ENCODE measurements at places on chromosomes 6 and 20.

DNA sequence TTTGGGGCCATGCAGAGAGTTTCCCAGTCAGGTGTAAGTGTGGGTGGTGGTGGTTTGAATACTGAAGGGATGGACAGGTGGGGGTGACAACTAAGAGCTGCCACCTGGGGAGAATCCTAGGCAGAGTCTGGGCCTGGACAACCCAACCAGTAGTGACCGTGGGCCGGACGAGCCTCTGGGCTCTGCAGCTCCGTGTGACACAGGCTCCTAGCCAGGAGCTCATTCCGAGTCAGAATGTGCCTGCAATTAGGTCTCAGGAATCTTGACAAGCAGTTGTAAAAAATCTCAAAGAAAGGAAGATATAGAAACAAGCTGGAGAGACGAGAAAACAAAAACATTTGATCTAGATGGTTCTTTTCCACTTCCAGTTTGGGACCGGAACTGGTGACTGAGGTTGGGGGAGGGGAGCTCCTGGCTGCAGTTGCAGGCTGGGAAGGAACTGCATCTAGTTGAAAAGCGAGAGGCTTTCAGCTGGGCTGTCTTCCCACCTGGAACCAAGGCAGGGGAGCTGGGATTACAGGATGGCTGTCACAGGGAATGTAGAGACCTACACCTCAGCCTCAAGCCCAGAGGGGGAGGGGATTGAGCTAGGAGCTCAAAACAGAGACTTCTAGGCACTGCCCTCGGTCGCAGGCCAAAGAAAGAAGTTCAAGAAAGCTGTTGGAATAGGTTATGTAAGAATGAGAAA, 156.9 kb downstream of the PAX1 start:
- DNase-seq: no peak

- DNase-seq: no peak
These were observed 17.1 kb downstream of the RPRD1B start for GRCh38 chr20:38050686-38051085.

DNA sequence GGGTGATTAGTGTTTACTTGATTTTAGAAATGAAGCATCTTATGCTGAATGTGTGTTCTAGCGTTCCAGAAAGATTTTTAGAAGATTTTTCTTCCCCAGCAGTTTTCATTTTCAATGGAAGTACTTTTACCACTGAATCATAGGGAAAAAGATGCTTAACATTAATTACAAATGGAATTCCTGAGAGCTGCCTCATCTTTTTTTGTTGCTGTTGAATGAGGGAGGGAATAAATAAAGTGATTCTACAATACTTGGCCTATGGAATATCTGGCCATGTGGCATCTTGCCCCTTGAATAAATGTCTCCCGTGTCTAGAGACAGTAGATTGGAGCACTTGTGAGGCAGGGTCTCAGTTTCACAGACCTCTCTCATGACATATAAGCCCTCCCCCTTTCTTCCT, 44.1 kb upstream of the SLC22A1 start:
- no peak for DNase-seq

DNA sequence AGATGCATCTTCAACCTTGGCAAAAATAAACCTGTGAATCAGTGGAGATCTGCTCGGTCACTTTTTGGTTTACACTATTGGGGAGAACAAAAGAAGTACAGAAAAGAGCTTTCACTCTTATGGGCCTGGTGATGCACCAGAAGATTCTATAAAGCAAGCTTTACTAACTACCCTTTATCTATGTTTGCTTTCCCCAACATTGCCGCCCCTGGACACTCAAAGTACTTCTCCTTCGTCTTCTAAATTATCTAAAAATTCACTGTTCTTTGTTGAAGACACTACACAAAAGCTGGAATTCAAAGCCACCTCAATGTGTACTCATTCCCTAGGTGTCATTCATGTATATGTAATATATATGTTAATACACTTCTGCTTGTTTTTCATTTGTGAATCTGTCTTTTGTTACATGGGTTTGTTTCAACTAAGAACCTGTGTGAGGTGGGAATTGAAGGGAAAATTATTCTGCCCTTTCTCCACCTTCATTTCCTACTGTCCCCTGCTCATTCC, 97.9 kb upstream of the BTN3A2 start:
- no peak for DNase-seq

- DNase-seq: no peak
These were observed 11.2 kb upstream of the ZNFX1 start for GRCh38 chr20:49288784-49289696.
